G401 (cell line): ENCODE measurements at places on chromosomes 2 and 18.

DNA sequence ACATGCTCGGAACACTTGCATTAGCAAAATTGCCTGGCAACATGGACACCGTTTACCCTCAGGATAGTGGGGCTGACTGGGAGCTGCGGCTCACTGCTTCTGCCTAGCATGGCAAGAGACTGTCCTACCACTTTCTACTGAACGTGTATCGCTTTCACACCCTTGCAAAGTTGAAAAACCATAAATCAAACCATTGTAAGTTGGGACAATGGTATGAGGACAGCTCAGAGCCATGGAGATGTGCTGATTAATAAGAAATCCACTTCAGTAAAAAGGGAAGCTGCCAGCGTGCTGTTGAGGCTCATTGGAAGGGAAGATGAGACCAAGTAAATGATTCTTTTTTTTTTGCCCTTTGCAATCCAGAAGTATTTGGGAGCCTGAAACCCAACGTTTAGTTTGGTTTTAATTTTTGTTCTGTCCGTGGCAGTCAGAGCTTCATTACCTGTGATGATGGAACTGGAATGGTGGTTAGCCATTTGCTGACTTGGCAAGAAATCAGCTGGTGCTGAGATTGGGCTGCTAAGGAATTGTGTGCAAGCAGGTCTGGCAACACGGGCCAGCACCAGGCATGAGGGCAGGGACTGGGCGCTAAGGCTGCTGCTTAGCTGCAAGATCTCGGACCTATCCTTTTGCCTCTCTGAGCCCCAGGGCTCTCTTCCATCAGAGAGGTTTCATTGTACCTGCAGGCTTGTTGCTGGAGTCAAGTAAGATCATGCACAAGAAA lies 75.5 kb upstream of the HS6ST1 start:
- DNase-seq = peak; percentile 84

DNA sequence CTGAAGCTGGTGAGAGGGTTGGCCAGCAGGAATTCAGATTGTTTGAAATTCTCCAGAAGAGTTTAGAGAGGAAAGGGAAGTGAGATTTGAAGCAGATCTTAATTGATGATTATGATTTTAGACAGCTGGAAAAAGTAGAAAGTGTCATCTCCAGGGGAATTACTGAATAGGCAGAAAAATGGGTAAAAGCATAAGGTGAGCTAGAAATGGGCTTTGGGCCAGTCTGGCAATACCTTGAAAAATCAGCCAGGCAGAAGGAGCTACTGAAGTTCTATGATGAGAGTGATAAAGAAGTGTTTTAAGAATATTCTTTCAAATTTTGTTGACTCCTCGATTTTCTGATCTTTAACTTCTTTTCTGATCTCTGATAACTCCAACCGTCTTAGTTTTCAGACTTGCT lies 172.9 kb upstream of the CCDC150 start:
- DNase-seq = peak; percentile 78

GRCh38 chr18:27785815-27786471 lies 391.0 kb downstream of the CDH2 start:
- DNase-seq = no peak

DNA sequence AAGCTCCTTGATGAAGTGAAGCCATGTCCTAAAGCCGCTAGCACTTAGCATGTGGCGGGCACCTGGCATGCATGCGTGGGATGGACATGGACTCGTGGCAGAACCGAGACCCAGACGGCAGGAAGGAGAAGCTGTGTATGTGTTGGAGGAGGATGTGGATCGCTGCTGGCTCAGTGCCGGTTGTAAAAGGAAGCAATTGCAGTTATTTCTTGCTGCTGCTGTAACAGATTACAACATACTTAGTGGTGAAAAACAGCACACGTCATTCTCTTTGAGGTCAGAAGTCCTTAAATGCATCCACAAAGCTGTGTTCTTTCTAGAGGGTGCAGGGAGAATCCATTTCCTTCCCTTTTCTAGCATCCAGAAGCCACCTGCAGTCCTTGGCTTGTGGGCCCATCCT lies 74.6 kb downstream of the AGAP1 start:
- no peak for DNase-seq

GRCh38 chr2:85921659-85922058 lies 32.9 kb upstream of the ST3GAL5 start:
- no peak for DNase-seq

DNA sequence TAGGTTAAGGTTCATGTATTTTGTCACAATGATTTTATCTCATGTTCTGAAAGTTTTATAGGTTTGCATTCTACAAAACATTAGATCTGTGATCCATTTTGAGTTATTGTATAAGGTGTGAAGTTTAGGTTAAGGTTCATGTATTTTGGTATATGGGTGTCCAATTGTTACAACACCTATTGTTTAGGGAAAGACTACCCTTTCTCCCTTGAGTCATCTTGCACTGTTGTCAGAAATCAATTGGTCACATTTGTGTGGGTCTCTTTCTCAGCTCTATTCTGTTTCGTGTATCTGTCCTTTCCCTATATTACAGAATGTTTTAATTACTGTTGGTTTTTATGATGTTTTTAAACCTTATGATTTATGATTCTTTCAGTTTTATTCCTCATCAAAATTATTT lies 192.3 kb downstream of the MCFD2 start:
- DNase-seq = no peak

DNA sequence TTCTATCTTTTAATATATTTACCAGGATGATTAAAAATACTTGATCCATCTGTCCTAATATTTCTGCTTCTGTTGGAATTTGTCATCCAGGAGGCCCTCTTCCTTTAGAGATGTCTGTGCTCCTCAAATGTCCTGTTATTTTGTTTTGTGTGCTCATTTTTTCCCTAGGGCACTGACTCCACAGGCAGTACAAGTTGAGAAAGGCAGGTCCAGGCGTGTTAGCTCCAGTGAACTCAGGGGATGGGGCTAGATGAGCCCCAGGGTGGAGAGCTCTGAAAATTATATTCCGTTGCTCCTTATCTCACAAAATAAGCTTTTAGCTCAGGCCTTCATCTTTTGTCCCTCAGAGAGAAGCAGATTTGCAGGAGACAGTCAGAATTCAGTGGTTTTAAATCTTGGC lies 105.7 kb downstream of the SLC4A3 start:
- DNase-seq = no peak

- no peak for DNase-seq
These were observed 94.8 kb downstream of the SH3BP4 start for GRCh38 chr2:235046589-235046988.

GRCh38 chr18:31229829-31230228 lies 67.2 kb upstream of the DSC1 start:
- no peak for DNase-seq

- DNase-seq = peak; percentile 64
These were observed 1.3 kb downstream of the BCL2 start for GRCh38 chr18:63317982-63318888.

DNA sequence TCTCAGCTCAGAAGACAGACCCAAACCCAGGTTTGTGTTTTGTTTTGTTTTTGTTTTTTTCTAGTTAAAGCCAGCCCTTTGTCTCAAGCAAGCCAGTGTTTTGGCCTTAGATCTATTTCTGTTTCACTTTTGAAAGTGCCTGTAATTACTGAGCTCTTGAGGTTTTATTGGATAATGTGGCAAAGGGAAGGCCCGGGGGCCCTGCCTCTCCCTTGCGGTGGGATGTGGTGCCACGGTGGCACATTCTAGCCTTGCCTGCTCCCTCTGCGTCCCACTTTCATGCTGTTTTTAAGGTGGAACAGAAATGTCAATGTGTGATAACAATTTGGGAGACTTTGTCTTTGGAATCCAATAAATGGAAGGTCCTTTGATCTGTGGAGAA lies 2.5 kb downstream of the HPCAL1 start:
- peak; percentile 35 for DNase-seq

GRCh38 chr2:107336526-107336925 lies 450.6 kb upstream of the ST6GAL2 start:
- DNase-seq = no peak

DNA sequence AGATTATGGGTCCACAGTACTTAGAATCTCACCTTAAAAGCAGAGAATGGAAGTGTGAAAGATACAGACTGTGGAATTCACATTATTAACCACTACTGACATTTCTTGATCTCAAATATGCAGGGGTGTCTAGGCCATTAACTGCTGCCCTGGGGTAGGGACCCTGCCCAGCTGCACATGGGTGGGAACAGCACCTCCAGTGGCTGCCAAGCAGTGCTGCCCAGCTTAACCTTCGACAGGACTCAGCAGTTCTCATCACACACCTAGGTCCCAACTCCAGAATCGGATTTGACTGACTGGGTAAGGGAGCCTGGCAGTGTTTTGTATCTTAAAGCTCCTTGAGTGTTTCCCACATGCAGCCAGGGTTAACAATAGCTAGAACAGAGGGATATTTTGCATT lies 14.9 kb downstream of the ERFE start:
- DNase-seq = no peak

GRCh38 chr2:235480614-235481013 lies 13.2 kb upstream of the AGAP1 start:
- DNase-seq = no peak

- no peak for DNase-seq
These were observed 27.8 kb upstream of the COPS8 start for GRCh38 chr2:237057893-237058300.

DNA sequence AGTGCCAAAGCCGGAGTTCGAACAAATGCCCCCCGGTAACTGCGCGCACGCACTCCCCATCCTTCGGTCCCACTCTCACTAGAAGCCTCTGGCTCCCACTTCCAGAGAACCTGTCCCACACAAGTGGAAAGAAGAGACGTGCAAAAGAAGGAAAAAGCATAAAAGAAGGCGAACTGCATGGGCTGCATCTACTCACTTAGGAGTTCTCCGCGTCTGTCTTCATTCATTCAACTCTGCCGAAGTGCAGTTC lies 312 bp downstream of the NR4A2 start:
- no peak for DNase-seq

DNA sequence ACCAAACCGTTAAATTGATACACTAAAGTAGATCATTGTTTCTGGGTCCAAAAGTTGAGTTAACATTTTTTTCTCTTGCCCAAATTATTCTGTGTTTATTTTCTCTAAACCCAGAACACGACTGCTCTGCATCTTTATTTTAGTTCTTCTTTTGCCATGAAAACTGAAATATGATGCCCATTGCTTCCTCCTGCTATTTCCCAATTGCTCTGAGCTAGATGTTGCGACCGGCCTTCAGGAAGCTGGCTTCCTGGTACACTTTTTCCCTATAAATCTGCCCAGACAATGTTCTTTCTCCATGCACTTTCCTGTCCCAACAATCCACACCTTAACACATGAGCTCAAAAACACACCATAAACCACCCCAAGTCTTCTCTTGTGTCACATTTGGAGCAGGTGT lies 501.4 kb downstream of the FBXO15 start:
- no peak for DNase-seq

- DNase-seq = no peak
These were observed 52.8 kb upstream of the TSPYL6 start for GRCh38 chr2:54308782-54309181.

DNA sequence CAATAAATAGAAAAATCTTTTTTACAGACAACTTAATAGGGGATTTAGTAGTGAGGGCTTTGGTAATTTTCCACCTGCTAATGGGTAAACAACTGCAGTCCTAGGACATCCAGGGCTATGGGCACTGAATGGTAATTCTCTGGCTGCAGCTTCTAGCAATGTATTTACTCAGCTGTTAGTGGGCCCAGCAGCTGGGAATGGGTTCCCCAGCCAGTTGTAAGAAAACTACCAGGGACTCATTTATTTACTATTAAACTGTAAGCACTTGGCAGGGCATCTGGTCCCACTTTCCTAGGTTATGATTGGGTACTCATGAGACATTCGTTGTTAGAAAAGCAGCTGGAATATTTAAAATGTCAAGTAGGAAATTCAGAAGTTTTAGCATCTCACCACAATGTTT lies 363.8 kb upstream of the TRIB2 start:
- DNase-seq = no peak

- DNase-seq = no peak
These were observed 255.1 kb upstream of the LINC00305 start for GRCh38 chr18:64403784-64404503.

- no peak for DNase-seq
These were observed 109.5 kb downstream of the CDC42EP3 start for GRCh38 chr2:37561615-37562569.

GRCh38 chr2:17611036-17611435 lies 70.5 kb downstream of the VSNL1 start:
- no peak for DNase-seq

DNA sequence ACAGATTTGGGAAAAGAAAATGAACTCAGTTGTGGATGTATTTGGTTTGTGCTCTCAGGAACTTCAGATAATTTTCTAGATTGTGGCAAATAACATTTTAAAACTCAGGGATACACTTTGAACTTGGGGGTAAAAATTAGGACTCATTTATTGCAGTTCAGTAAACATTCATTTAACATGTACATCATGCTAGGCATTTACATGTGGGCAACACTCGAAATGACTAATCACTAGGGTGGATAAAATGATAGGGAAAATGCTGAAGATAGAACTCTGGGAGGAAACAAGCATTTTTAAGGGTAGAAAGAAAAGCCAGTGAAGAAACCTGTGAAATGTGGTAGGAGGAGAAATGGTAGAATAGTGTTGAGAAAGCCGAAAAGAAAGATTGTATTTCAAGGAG lies 7.8 kb downstream of the FAM117B start:
- no peak for DNase-seq
